Activated T-helper 9 cell treated with anti-CD3 and anti-CD28 coated beads, Interleukin-2, amount 50 U/mL, for 16 hours (primary cell): ENCODE measurements at places on chromosomes 2 and 18.

DNA sequence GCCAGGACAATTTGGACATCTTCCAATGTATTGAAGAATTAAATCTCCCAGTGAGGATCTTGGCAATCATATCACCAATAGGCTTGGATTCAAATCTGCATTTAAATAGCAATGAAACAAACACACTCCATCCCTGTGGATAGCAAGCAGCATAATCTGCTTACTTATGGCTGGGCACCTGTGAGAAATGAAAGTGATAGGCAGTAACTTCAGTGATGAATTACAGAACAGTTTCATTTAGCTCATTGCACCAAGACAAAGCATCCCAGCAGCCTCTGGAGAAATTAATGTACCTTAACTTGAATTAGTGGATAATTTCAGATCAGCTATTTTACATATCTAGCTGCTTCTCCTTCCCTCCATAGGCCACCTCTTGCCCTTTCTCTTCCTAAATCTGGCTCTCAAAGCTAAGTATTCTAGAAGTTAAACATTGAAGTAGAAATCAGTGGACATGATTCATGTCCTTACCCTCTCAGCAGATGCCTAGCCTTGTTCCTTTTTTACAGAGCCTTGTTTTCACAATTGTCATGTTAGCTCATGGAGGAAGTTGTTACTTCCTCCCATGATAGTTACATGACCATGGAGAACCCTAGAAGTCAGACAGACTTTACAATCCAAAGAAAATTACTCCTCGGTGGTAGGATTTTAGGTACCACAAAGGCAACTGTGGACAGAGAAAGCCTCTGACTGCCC, 88.5 kb upstream of the TACR1 start:
- DNase-seq = no peak

DNA sequence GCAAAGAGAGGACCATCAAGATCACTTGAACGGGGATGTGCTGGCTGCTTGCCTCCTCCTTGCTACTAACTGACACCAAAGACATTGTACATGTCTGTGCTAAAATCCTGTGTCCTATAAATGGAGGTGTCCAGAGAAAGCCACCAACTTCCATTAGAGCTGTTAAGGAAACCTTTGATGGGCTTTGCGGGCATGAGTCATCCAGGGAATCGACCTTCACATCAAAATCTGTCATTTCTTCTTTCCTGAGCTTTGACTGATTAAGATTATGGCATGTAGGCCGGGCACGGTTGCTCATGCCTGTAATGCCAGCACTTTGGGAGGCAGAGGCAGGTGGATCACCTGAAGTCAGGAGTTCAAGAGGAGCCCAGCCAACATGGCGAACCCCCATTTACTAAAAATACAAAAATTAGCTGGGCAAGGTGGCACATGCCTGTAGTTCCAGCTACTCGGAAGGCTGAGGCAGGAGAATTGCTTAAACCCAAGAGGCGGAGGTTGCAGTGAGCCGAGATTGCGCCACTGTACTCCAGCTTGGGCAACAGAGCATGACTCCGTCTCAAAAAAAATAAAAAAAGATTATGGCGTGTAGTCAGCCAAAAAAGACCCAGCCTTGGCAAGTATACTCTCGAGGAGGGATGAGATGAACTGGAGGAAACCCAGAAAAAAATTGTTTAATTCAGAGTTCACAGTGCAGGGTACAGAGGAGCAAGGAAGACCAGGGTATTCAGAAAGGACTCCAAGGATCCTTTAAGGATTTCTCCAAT, 115.8 kb downstream of the CABLES1 start:
- DNase-seq = no peak

- no peak for DNase-seq
Observed at GRCh38 chr2:235165631-235166030, 213.8 kb downstream of the SH3BP4 start.

DNA sequence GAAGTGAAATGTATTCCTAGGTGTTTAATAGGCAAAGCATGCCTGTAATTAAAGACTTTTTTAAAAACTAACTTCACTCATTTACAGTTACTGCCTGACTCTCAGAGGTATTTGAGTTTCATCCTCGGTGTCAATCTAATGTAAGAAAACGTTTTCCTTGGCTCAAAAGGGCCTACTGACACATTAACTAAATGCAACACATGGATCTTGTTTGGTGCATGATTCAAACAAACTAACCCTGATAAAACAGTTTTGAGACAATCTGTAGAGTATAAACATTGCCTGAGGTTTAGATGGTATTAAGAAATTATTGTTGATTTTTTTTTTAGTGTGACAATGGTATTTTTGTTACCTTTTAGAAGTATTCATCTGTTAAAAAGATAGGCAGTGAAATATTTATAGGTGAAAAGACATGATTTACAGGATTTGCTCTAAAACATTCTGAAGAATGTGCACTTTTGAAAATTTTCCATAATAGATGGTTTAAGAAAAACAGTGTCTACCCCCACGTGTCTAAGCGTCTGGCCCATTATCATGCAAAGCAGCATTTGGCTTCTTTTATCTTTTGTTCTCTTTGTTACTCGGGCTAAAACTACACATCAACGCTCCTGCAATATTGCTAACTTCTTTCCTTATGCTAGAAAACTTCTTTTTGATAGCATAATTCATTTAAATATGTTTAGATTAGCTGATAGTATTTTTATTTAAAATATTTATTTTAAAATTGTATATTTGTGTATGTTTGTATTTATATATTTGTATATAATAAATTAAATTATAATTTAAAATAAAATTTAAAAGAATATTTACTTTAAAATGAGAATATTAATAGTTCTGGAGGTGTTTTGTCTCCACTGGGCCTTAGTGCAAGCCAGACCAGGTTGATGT, 160.2 kb upstream of the NDUFV2 start:
- no peak for DNase-seq
